ENCODE measurements at places on chromosomes 1 and 21.
A peak's percentile ranks its signal among the peaks of the same experiment; 100 is the strongest.

GRCh38 chr1:240612811-240613210, 856 bp upstream of the GREM2 start:
- no peak for DNase-seq

- DNase-seq, result no peak
Measured at GRCh38 chr1:76425201-76426145, 350.9 kb downstream of the ST6GALNAC3 start.

DNA sequence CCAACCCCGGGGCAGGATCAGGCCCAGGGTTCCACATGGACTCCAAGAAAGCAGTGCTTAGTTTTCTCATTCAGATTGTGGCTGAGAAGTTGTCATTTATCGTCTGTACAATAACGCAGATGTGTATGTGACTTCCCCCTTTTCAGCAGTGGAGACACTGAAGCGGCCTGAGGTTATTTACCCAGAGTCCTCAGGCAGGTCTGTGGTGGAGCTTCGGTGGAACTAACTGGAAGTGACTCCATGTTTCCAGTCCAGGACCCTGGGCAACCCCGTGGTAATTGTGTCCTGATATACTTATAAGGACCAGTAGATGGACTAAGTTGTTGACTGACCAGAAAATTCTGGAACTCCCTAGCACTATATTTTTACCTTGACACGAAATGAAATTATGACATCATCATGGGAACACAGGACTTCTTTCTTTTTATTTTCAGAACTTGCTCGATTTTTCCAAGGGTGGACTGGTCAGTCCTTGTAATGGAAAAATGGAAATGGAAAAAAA, 1.0 kb upstream of the IER5 start:
- DNase-seq, result no peak

DNA sequence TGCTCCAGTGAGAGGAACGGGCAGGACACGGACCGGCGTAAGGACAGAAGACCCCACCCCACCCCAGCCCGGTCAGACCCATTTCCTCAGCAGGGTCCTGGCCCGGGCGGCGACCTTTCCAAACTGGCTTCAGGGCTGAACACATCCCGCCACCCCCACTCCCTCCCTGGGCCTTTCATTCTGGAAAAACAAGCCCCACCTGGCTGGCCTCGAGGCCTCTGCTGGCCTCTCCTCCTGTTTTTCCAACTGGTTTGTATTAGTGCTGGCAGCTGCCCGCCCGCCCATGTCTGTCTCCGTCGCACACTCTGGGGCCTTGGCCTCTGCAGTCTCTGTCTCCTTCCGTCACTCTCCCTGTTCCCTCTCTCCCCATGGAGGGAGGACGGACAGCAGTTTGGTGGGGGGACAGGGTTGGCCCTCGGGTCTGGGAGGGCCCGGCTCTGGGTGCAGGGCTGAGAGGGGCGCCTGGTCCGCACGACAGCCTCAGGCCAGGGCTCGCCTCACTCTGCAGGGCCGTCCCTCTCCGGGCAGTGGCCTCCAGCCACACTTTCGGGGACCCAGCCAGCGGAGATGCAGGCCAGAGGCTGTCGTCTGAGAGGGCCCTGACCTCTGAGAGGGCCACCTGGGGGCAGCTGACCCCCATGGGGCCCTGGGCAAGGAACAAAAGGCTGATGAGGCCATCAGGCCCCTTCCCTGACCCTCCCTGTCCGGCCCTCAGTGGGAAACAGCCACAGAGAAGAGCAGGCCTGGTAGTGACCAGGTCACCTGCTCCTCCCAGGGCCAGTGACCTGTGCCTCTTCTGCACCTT, 1.5 kb upstream of the MXRA8 start:
- DNase-seq, result no peak

GRCh38 chr1:157993918-157994605, 617 bp downstream of the KIRREL1 start:
- no peak for DNase-seq

DNA sequence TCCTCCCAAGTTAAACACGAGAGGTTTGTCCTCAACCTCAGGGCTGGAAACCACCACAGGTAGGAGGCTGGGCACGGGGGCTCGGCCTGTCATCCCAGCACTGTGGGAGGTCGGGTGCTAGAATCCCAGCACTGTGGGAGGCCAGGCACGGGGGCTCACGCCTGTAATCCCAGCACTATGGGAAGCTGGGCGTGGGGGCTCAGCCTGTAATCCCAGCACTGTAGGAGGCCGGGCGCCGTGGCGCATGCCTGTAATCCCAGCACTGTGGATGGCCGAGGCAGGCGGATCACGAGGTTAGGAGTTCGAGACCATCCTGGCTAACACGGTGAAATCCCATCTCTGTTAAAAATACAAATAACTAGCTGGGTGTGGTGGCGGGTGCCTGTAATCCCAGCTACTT, 6.7 kb upstream of the CDK11A start:
- DNase-seq, result no peak

GRCh38 chr1:117842408-117843170, 86.8 kb downstream of the GDAP2 start:
- DNase-seq, result no peak

GRCh38 chr21:28640326-28640725, 352.4 kb downstream of the LTN1 start:
- no peak for DNase-seq

DNA sequence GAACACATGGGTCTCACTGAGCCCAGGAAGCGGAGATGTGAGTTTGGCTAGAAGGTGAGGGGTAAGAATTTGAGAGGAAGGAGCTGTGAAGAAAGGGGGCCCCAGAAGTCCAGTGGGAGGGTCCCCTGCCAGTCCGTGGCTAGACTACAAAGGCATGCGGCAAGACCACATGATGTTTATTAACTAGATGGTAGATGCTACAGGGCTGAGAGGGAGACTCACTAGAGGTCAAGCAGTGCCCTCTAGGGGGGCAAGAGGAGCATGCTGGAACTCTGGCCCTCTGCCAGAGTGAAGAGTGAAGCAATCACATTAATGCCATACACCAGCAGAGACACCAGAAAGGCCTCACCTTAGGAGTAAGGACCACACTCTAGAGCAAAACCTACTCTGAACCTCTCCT, 12.2 kb downstream of the KIAA0319L start:
- peak; percentile 42 for DNase-seq

DNA sequence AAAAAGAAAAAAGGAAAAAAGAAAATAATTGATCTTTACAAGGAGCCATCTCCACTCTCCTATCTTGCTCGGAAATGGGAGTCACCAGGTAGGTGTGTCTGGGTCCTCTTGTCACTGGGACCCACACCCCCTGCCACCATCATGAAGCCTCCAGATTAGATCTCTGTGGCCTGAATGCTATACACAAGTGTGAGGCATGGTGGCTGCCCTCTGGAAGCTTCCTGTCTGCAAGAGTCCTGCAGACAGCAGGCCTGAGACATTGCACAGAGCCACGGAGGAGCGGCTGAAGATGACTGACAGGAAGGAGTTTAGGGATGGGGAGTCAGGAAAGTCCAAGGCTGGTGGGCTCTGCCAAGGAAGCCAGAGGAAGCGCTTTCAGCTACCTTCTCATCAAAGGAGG, 16.2 kb downstream of the CDK18 start:
- DNase-seq, result no peak

DNA sequence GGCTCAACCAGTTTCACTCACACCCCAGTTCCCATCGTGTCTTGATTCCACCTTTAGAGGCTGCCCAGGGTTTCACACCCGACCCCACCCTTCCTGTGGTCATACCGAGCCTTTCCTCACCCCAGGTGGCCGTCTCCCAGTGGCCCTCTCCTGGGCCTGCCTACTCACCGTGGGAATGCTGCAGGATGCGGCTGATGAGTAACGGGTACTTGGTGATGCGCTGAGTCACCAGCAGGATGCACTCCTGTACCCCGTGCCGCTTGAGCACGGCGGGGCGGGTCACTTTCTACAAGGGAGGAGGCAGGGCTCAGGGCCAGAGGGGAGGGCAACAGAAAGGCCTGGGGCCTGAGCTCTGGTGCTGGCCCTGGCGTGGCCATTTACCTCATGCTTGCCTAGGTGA, 16.4 kb downstream of the ARHGEF2 start:
- no peak for DNase-seq

- no peak for DNase-seq
Measured at GRCh38 chr1:77040826-77041225, 173.5 kb downstream of the ST6GALNAC5 start.

GRCh38 chr1:248904437-248905216, 1.4 kb upstream of the PGBD2 start:
- no peak for DNase-seq

DNA sequence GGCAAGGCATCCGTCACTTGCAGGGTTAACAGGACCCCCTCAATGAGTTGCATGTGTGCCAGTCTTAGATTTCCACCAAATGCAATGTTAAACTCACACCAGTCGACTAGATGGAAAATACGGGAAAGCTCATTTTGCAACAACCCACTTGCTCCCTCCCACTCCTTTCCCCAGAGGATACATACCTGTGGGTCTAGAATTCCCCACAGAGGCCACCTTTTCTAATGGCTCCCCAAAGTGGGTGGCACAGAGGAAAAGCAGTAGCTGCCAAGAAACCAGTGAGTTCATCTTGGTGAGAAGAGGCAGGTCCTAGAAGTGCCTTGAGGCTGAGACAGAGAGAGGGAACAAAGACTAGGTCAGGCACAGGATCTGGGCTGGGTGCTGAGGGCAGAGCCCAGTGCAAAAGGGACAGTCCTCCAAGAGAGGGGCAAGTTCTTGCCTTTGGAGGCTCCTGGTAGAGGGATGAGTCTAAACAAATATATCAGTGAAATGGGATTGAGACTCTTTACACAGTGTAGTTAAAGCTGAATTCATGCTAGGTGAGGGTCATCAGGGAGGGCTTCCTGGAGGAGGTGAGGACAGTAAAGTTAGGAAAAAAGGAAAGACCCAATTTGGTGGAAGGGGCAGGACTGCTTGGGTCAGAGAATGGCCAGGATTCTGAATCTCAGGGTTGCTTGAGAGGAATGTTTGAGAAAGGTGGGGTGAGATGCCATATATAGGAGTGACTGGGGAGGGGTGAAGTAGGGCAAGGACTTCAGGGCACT, 3.5 kb downstream of the KISS1 start:
- DNase-seq, result no peak

GRCh38 chr1:18869847-18870594, 10.6 kb upstream of the TAS1R2 start:
- no peak for DNase-seq

GRCh38 chr1:41498804-41499203, 14.3 kb upstream of the EDN2 start:
- DNase-seq, result no peak

- DNase-seq, result no peak
Measured at GRCh38 chr1:108208724-108209446, 8.7 kb upstream of the SLC25A24 start.

GRCh38 chr1:204094313-204094729, 21.4 kb downstream of the SOX13 start:
- DNase-seq, result no peak

DNA sequence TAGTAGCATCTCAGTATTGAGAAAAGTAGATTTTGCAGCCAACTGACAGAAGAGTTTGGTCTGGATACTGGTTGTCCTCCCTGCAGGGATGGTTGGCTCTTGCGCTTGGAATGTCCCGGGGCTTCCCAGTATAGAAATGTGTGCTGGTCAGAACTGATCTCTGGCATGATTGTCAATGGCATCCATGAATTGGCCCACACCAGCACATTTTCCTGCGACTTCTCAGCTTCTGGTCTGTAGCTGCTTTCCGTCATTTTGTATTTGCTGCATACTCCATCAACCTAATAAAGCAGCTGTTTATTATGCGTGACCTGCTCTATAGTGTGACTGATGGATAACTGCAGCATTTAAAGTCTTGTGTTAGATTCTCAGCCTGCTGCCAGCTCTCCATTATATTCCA, 203.7 kb downstream of the S1PR1 start:
- no peak for DNase-seq

GRCh38 chr1:156928043-156928602, 7.7 kb downstream of the LRRC71 start:
- DNase-seq, result no peak
